Activated naive CD4-positive, alpha-beta T cell treated with anti-CD3 and anti-CD28 coated beads for 36 hours (primary cell): ENCODE measurements at places on chromosomes 5 and 9. TPM values are rescaled to one million over a fixed set of nuclear protein-coding genes. Genes with fewer than 3 reads are reported as not detected.

Gene KIF27
- 3.8 TPM for total RNA-seq

Gene OR2S2
- total RNA-seq, result not detected

Gene PHF24
- not detected for total RNA-seq

Gene PRDM9
- not detected for total RNA-seq

DNA sequence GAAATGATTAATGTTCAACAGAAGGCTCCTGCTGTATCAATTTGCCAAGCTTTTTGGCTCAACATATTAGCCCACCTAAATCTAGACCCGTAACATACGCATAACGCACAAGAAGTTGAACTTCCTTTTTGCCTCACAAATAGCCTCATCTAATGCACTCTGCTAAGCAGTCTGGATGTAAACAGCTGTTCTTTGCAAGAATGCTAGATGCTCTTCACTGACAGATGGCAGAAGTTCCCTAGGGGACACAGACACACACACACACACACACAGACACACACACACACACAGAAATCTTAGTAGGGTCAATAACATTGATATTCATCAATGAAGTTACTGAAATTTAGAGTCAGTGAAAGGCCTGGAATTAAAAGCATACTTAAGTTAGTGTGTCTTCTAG is 13.2 kb upstream of the PCA3 start:
- no peak for DNase-seq

DNA sequence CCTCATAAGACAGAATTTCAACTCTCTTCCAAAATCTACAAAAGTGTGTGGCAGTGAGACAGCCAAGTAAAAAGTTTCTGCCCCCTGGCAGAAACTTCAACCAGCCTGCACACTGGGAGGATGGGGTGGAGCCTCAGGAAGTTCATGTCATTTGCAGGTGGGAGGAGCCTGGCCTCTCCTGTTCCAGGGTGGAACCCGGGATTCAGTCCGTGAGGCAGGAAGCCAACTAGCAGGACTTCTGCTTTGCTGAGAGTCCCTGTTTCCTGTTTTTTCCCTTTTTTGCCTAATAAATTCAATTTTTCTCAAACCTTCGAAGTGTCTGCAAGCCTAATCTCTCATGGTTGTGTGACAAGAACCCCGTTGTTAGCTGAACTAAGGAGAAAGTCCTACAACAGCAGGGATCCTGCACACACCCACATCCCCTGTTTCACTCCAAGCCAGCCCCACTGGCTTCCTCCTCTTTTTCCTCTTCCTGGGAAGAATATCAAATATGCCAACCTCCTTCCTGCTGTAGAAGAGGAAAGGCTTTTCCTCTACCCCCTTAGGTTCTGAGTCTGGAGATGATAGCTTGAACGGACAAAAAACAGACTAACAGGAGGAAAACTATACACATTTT is 69.3 kb downstream of the ALDH7A1 start:
- DNase-seq, result no peak

GRCh38 chr5:34517249-34517648 is 138.9 kb upstream of the RAI14 start:
- no peak for DNase-seq

GRCh38 chr9:91338681-91339080 is 23.0 kb downstream of the AUH start:
- DNase-seq, result no peak

DNA sequence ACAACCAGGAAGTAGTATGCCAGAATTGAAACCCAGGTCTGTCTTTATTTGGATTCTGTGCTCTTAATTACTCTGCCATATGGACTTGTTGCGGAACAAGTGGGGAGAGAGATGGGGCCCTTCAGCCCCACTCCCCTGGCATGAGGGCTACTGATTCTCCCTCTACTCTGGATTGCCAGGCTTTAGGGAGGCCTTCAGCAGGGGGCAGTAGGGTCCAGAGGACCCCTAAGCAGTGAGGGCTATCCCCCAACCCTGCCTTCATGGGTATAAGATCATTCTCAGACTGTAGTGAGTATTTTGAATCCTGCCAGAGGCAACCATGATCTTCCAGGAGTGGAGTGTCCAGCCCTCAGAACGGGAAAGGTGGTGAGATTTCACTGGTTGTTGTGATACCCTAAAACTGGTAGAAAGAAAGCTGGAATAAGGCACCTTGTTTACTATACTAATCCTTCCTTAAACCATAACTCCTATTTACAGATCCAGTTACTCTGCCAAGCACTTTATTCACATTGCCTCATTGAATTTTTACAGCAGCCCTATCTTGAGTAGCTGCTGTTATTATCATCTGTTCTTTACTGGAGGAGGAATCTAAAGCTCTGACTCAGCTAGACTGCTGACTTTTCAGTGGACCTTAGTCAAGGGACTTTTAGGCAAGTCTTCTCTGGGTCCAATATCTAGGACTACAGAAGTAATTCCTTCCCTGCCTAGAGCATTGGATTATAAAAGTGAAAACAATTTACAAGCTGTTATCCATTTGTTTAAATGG is 31.3 kb upstream of the LARP1 start:
- no peak for DNase-seq
